Left hindlimb (tissue), 1 donor: ENCODE measurements at places on chromosomes 11 and 22.

DNA sequence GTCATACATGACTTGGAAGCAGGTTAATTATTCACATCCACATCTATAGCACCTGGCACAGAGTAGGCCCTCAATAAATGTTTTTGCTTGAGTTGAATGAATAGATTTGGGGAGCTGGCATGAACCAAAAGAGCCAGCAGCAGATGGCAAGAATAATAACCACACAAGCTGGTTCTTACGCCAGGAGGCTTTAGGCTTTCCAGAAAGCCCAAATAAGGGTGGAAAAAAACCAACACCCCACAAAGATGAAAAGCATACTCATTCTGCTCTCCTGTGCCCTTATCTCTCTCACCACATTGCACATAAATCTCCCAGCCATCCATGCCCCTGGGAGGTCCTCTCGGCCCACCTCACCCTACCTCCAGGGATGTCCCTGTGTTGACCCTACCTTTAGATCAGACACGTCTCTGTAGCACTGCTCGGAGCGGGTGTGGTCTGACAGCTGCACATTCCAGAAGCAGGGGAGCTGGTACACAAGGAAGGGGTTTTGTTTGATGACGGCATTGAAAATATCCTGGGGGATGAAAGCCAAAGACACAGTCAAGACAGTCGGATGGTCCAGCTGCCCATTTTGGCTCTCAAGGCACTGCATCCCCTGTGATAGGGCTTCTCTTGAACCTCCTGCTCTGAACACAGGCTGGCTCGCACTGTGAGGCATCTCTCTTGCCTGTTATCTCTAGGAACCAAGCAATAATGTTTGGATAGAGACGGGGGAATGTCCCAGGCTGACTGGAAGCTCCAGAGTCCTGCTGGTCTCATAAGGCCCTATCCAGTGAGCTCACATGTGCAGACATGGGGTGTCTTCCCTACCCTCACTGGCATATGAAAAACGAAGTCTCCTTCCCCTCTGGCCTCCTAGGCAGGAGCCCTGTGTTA lies 323.6 kb upstream of the SYN3 start:
- no peak for DNase-seq

GRCh38 chr11:12505183-12505582 lies 127.8 kb downstream of the PARVA start:
- no peak for DNase-seq

DNA sequence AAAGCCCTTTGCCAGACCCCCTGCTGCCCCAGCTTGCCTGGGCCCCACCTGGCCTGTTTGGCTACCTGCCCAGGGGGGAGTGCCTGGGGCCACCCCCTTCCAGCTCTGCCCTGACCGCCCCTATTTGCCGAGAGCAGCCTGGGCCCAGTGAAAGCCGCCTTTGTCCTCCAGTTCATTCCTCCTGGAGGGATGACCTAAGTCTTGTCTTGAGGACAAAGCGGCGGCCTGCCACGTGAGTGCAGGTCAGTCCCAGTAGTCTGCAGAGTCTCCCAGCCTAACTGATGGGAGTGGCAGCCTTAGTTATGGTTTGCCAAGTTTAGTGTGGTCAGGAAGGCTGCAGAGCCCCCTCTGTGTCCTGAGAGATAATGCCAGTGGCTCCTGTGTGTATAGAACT lies 115.9 kb upstream of the CRYBB3 start:
- no peak for DNase-seq

- peak; percentile 71 for DNase-seq
Measured at GRCh38 chr11:69298267-69299022, 4.5 kb downstream of the MYEOV start.

- DNase-seq: no peak
Measured at GRCh38 chr11:88779577-88779976, 286.2 kb downstream of the GRM5 start.

DNA sequence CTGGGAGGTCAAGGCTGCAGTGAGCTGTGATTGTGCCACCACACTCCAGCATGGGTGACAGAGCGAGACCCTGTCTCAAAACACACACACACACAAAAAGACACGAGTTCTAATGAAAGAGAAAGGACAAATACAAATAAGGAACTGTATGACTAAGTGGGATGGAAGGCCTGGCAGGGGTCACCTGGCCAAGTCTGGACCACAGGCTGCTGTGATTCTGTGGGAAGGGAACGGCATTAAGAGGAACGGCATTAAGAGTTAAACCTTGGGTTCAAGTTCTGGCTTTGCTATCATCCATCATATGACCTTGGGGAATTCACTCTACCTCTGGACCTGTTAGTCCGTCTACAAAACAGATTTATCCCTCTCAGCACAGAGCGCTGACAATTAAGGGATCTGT lies 47.7 kb downstream of the LRFN4 start:
- no peak for DNase-seq

DNA sequence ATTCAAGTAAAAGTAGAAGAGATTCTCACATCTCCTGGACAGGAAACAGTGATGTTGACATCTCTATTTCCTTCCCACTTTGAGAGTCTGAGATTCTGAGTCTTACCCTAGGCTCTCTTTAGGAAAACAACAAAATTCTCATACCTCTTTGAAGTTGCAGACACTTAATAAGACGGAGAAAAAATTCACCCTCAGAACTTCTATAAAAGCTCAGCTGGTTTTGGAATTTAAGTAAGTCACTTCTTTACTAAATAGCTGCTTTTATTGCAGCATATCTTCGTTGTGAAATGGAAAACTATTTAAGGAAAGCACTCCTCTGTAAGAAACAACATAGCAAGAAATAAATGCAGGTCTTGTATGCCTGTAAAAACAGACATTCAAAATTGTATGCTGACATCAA lies 79.1 kb downstream of the MSANTD4 start:
- no peak for DNase-seq

- no peak for DNase-seq
Measured at GRCh38 chr22:46994265-46994664, 231.8 kb downstream of the TBC1D22A start.

- DNase-seq: no peak
Measured at GRCh38 chr11:112665291-112665690, 295.9 kb upstream of the NCAM1 start.

GRCh38 chr11:67614730-67615714 lies 8.3 kb downstream of the NDUFV1 start:
- DNase-seq: no peak

DNA sequence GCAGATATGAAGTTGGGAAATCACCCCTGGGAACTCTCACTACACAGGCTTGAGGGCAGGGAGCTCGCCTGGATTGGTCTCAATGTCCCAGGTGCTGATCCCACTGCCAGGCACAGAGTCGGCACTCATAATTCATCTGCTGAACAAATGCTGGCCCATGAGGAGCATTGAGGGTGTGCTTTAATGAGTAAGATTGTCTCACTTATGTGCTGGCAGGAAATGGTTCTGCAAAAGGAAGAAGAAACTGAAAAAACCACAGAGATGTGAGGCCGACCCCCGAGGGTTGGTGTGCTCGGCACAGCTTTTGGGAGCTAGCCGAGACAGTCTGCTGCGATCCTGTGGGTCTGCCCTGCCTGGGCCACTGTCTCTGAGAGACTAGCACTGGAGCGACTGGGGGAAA lies 9.4 kb downstream of the PLAAT2 start:
- DNase-seq: no peak

DNA sequence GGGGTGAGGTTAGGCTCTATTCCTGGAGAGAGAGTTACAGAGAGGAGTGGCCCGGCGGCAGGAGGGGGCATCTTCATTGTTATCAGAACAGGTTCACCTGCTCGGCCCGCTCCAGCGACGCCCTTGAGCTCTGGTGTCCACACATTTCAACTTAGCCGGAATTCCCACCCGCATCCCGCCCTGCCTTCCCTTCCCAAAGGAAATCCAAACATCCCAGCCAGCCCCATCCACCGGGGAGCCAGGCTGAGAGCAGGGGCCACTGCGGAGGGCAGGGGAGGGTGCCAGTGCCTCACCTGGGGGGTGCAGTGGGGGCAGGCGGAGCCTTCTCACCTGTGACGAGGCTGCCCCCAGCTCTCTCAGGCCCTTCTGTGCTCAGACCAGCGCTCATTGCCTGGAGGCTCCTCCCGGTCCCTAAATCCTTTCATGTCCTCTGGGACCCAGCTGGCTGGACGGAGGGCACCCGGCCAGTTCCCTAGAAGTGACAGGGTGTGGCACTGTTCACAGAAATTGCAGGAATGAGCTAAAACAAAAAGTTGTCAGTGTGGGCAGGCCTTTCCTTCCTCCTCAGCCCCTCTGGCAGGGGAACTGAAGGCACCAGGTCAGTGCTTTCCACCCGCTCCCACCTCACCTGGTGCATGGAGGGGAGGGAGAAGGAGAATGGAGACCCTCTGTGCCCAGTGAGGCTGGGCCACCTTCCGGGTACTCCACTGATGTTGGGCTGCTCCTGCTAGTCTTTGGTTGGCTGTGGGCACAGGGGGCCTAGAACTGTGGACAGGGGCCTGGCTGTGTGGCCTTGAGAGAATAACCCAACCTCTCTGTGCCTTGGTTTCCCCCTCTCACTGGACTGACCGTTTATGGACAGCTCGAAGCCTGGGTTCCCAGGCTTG lies 2.2 kb upstream of the MRGPRG start:
- peak; percentile 24 for DNase-seq

DNA sequence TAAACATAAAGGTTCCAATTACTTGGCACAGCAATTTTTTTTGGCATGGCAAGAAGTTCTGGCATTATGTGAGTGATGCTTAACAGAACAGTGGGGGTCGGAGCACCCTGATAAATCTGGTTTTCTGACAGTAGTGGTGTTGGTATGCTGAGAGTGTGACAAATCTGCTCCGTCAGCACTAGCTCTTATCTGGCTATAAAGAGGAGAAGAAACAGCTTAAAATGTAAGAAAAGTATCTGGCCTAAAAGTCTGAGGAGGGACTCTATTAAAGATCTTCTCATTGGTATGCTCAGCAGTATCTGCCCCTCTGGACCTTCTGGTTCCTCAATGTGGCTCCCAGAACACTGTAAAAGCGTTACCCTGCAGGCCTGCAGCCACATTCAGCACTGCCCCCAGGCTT lies 137.4 kb downstream of the PLEKHA7 start:
- DNase-seq: no peak

DNA sequence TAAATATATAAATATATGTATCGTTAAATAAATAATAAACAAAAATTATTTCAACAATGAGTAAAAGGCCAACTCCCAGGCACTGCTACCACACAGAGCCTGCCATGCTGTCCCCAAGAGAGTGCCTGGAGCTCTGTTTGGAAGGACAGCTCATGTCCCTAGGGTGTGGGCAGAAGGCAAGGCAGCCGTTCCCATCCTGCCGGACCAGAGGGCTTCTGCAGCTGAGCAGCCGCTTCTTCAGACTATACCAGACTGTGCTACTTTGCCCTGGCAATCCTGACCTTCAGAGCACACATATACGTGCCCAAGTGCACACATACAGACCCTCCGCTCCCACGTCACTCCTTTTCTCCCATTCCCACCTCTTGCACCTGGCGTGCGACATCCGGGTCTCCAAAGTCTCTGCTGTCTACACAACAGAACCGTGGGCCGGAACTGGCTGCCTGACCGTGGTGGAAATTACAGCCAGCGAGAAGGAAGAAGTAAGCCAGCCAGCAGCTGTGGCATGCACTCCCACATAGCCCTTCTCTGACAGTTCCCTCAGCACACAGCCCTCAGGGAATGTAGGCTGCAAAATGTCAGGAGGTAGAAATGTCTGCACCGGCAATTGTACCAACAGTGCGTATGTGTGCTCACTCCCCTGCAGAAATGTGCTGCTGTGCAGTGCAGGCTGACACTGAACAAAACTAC lies 24.0 kb downstream of the PAX6 start:
- DNase-seq: no peak

DNA sequence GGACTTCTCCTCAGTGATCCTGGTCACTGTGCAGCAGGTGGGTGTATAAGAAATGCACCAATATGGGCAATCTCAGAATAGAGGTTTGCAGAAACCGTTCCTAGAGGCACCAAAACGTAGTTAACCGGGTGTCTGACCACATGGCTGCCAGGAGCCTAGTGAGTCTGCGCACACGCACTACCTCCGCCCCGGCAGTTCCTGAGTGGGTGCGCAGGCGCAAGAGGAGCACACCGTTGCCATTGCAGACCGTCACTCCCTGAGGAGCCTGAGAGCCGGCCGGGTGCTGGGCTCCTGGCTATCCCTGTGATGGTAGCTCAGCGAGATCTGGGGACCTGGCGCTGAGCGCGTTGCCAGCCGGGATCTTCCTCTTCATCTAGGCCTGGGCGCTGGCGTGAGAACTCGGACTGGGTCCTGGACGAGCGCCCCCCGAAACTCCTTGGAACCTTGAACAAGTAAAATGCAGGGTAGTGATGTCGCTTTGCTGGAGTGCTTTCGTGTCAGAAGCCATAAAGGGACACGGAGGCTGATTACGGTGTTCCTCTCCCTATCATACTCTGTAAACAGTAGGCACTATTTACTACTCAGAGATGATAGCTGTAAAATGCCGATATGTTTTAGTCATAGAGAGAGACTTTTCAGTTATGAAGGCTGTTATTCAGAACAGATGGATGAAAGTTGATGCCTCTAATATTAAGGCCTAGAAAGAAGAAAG lies at the start of gene MS4A13:
Gene MS4A13, plus strand, starts transcription at position 249 of the 712 bp plus-strand sequence. CDS start 2,692 bp downstream, outside the sequence.
- DNase-seq: no peak
